ENCODE measurements at places on chromosomes 4 and X. TPM values are rescaled to one million over a fixed set of nuclear protein-coding genes. Genes with fewer than 3 reads are reported as not detected.
A peak's percentile ranks its signal among the peaks of the same experiment; 100 is the strongest.

TNIP3 gene
- 0.45 TPM for total RNA-seq

TKTL1 gene
- not detected for total RNA-seq

MMRN1 gene
- total RNA-seq: not detected

GRCh38 chr4:52959541-52959940, 97.4 kb downstream of the RASL11B start:
- H3K27me3 ChIP-seq: no peaks in the 10 kb centered on the region
- H3K4me1 ChIP-seq: peaks cover 56% of the 10 kb centered on the region
- peak overlapping the region; percentile 46 for H3K4me3 ChIP-seq
- peak overlapping the region; percentile 75 for H3K27ac ChIP-seq
- DNase-seq: peak; percentile 74
- H3K36me3 ChIP-seq: no peaks in the 10 kb centered on the region

GRCh38 chrX:68710870-68711576, 63.6 kb downstream of the STARD8 start:
- H3K27ac ChIP-seq: no peak overlapping the region
- H3K27me3 ChIP-seq: peaks cover 1% of the 10 kb centered on the region
- H3K4me3 ChIP-seq: no peak overlapping the region
